Right lobe of liver (tissue), 6 donors: ENCODE measurements at places on chromosomes 13 and 19.

DNA sequence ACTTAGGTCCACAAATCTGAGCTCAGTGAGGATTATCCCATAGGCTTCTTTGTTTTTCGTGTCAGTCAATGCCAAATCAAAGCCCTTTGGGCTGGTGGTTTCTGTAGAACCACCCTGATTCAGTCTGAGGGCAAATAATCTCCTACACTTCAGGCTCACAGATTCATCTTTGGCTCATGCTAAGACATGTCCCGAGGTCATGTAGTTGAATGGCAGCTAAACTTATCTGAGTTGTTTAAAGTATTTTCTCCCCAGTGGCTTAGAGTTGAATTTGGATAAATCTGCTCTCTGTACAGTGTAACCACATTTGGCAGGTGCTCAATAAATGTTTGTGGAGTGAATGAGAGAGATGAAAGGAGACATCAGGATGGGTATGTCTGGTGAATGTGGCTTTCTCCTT lies 13.1 kb upstream of the SLC25A42 start:
- DNase-seq = no peak

DNA sequence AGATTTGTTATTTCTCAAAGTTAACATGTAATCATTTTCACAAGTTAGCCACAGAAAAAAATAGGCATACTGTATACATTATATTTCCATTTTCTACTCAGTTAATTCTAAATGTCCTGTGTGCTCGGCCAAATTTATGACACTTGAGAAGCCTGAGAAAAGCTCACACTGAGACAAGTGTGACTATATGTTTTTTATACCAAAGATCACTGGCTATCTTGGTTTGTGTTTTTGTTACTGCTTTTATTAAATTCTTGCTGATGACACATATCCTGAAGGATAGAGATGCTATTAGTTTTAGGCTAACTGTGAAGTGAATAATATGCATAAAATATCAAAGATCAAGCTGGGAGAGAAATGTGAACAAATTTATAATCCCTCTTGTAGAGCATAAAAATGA lies 49.3 kb upstream of the IL17D start:
- DNase-seq = no peak

DNA sequence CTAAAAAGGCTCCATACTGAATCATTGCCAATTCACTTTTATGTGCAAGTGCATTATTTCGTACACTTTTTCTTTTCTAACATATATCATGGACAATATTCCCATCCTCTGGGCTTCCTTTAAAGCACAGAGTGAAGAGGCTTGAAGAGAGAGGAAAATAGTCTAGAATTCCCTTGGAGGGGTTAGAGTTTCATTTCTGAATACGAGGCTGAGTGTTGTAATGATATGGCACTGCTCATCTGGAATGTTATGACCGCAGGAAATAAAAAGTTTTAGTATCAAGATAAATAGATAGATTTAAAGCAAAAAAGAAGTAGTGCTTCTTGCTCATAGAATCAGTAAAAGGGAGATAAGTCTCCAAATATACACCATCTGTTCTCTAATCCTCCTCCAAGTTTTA lies 412.3 kb upstream of the SLITRK1 start:
- no peak for DNase-seq

DNA sequence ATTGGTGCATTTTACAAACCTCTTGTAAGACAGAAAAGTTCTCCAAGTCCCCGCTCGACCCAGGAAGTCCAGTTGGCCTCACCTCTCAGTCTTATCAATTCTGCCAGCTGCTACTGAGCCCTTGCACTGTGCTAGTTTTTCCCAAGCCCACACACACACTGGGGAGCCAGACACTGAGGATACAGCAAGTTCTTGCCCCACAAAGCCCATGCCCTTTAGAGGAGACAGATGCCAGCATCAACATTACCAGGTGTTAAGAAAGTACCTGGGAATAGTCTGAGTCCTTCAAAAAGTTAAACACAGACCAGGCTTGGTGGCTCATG lies 175.0 kb downstream of the PTPRS start:
- no peak for DNase-seq

DNA sequence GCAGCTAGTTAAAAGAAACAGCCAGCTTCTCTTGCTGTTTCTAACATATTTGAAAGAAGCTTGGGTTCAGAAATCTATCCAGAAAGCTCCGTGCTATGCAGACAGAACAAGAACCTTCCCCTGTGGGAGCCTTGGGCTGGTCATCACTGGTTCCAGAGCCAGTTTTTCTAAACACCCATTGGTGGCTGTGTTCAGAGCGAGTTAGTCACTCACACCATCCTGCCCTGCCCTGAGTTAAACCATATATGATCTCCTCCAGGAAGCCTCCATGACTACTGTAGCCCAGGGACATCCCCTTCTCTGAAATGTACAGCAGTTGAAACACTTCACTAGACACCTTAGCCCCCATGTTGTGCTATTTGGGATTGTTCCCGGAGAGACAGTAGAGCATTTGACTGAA lies 200.8 kb upstream of the SGCG start:
- no peak for DNase-seq

DNA sequence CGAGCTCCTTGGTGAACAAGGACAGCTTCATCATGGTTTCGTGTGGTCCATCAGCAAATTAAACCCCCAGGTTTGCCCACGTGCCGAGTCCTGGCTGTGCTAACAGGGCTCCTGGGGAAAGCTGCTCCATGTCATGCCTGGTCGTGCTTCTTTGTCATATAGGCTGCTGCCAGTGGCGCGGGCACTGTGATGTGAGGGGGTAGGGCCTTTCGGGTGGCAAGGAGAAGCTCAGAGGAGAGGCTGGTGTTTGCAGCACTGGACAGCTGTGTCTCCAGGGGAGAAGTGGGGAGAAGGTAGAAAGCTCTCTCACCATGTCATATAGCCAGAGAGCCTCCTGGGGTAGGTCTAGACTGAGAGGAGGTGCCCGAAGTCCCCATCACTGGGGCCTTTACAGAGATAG lies 13.3 kb downstream of the VSTM2B start:
- peak; percentile 15 for DNase-seq

DNA sequence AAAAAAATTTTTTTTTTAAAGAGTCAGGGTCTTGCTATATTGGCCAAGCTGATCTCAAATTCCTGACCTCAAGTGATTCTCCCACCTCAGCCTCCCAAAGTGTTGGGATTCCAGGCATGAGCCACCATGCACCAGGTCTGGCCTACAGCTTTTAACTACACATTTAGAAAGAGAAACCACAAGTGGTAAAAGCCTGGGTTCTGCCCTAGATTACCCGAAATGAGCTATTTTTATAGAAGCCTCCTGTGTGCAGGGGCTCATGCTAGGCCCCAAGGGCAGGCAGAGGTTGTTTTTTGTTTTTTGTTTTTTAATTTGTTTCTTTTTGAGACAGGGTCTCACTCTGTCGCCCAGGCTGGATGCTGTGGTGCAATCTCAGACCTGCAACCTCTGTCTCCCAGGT lies 14.0 kb upstream of the MYADM start:
- DNase-seq = no peak

DNA sequence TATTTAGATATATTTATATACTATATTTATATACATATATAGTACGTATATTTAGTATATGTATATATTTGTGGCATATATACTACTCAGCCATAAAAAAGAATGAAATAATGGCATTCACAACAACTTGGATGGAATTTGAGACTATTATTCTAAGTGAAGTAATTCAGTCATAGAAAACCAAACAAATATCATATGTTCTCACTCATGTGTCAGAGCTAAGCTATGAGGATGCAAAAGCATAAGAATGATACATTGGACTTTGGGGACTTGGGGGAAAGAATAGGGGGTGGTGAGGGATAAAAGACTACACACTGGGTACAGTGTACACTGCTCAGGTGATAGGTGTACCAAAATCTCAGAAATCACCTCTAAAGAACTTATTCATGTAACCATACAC lies 1015.7 kb downstream of the EFNB2 start:
- no peak for DNase-seq

GRCh38 chr13:110509478-110509926 lies 52.0 kb downstream of the RAB20 start:
- DNase-seq = no peak

GRCh38 chr13:31007417-31007816 lies 75.0 kb downstream of the TEX26 start:
- DNase-seq = no peak

DNA sequence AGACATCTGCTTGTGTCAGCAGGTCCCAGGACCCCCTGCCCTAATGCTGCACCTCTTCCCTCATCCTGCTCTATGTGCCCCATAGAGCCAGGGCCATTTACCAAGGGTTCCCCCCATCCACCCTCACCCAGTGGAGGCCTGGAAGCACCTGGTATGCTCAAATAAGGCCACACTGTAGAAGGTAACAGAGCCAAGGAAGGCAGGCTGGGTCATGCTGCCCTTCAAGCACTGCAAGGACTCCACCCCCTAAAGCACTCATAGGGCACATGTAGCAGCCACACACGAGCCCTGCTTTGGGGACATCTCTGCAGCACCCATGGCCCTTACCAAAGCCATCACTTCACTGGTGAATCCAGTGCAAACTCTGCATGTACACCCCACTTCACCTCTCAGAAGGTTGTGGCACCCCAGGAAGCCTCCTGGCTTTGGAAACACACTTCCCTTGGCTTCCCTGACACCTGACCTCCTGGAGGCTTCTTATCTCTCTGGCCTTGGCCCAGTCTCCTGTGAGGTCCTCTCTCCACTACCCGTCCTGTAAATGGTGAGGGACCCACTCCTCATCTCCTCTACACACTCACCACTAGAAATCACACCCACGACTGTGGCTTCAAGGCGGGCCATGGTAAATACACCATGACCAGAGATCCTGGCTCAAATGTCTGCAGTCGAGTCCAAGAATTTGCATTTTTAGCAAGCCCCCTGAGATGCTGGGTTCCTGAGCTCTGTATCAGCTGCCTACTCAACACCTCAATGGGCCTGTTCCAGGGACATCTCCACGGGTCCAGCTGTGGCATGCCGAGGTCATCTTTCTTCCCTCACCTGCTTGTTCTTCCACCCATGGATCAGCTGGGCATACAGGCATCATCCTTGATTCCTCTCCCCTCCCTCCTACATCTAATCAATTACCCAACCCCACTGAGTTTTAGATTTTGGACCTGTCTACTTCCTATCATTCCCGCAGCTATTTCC lies 80.9 kb upstream of the DOCK9 start:
- no peak for DNase-seq

DNA sequence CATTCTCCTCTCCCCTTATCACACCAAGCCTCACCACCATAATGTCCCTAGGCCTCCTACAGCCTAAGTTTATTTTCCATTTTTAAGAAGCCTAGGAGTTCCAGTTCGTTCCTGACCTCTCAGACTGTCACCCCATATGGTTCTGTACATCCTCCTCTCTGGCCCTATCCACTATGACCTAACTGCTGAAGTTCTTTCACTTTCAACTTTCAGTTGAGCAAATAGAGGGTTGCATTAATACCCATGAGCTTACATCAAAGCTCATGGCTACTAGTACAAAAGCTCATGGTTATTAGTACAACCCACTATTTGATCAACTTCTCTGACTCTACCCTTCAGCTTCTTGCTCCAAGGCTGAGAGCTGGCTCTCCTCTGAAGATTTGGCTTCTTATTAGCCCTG lies 72.9 kb downstream of the FGF14 start:
- DNase-seq = no peak

- DNase-seq = peak; percentile 43
Observed at GRCh38 chr19:22545751-22546150, 88.4 kb upstream of the ZNF492 start.

GRCh38 chr13:91714855-91715254 lies 316.4 kb downstream of the GPC5 start:
- no peak for DNase-seq

DNA sequence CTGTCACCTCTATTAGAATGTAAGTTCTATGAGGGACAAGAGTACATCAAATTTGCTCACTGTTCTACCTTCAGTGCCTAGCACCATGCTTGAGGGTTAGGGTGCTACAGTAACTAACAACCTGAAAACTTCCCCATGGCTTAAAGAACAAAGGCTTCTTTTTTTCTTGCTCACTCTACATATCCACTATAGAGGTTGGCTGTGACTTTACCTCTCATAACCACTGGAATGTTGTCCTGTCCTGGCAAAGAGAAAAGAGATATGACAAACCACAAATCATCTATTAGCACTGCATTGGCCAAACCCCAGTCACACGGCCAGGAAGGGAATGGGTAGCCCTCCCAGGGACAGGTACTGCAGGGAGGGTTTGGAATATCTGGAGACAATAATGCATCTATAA lies 23.2 kb upstream of the ACOD1 start:
- no peak for DNase-seq

DNA sequence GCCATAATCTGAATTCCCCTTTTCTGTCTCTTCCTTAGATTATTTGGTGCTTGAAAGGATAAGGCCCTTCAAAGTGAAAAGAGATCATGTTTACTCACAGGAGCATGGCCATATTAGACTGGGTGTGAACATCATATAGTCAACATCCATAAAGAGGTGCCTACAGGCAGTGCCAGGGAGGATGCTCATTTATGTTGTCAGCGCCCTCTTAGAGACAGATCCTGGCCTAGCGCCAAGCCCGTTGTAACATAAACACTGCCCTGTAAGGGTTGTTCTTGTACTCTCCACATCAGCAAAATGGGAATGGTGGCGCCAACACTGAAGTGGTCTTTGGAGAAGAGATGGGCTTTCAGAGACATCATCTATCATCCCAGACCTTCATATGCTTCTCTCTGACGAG lies 16.1 kb downstream of the PCDH8 start:
- no peak for DNase-seq

- no peak for DNase-seq
Observed at GRCh38 chr13:95250961-95251360, 50.3 kb downstream of the ABCC4 start.

- no peak for DNase-seq
Observed at GRCh38 chr19:3857449-3858003, 11.3 kb downstream of the ZFR2 start.

DNA sequence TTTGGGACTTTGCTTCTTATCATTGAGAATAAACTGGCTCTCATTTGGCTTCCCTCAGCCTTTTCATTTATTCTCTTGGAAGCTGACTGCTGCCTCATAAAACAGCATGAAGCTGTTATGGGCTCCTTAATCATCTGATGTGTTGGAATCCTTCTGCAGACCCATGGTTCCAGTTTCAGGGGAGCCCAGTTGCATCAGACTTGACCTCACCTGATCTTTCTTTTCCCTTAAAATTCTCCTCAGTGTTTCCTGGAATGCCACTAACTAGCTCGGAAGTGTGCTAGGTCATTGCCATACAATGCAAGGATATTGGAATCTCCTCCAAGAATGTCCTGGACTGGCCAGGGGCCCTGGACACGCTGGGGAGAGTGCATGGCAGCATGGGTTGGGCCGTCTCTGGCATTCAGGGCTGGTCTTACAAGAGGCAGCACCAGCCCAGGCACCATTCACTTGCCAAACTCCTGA lies 158.7 kb downstream of the FLT1 start:
- DNase-seq = no peak

DNA sequence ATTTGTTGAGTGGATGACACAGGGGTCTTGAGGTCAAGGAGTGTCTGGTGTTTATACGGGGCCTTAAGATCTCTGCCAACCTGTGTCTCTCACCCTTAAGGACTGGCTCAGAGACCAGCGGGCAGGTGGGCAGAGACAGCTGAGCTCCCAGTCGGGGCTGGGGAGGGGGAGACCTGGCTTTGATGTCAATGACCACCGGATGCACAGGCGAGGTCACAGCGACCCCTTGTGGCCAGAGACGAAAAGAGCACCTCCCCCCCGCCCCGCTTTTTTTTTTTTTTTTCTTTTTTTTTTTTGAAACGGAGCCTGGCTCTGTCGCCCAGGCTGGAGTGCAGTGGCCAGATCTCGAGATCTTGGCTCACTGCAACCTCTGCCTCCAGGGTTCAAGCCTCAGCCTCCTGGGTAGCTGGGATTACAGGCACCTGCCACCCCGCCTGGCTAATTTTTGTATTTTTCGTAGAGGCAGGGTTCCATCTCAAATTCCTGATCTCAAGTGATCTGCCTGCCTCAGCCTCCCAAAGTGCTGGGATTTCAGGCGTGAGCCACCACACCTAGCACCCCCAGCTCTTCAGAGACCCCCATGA lies 12.1 kb upstream of the KLK14 start:
- DNase-seq = no peak
